ENCODE measurements at places on chromosomes 11 and 22. TPM values are rescaled to one million over a fixed set of nuclear protein-coding genes. Genes with fewer than 3 reads are reported as not detected.

Gene KRTAP5-8
- not detected for polyA plus RNA-seq

Gene PKP3
- polyA plus RNA-seq = 1.0 TPM

Gene OR10A2
- polyA plus RNA-seq = not detected

Gene MPZL3
- polyA plus RNA-seq = 3.2 TPM

Gene DEFB131B
- polyA plus RNA-seq = not detected

Gene LUZP2
- 0.04 TPM for polyA plus RNA-seq

Gene MRGPRF
- polyA plus RNA-seq = 26.1 TPM

Gene APOL5
- not detected for polyA plus RNA-seq

Gene TRIM48
- not detected for polyA plus RNA-seq

Gene CEND1
- not detected for polyA plus RNA-seq

Gene SYCE3
- polyA plus RNA-seq = not detected

Gene ANO1
- 5.7 TPM for polyA plus RNA-seq

Gene TRPM5
- 0.61 TPM for polyA plus RNA-seq

Gene CD3E
- polyA plus RNA-seq = 4.3 TPM

Gene B3GAT3
- 39.8 TPM for polyA plus RNA-seq

Gene TSGA10IP
- not detected for polyA plus RNA-seq

Gene ANO3
- 0.24 TPM for polyA plus RNA-seq

Gene ZP1
- polyA plus RNA-seq = 0.33 TPM

Gene HIRA
- 8.2 TPM for polyA plus RNA-seq

Gene NAALAD2
- polyA plus RNA-seq = 0.32 TPM

Gene MPPED1
- not detected for polyA plus RNA-seq

Gene GAS2L1
- 31.8 TPM for polyA plus RNA-seq

Gene NAV2
- 3.9 TPM for polyA plus RNA-seq

Gene RFPL3
- polyA plus RNA-seq = not detected

Gene OR5P2
- polyA plus RNA-seq = not detected

Gene EFCAB6
- not detected for polyA plus RNA-seq

Gene ABCG4
- polyA plus RNA-seq = 0.06 TPM

Gene USP28
- polyA plus RNA-seq = 6.0 TPM

Gene BTG4
- polyA plus RNA-seq = not detected

Gene SCGB1A1
- 0.82 TPM for polyA plus RNA-seq

Gene CHCHD10
- 432 TPM for polyA plus RNA-seq

Gene ZBTB16
- 43.1 TPM for polyA plus RNA-seq

Gene MRGPRX4
- not detected for polyA plus RNA-seq

Gene MS4A4E
- 0.56 TPM for polyA plus RNA-seq

Gene PTPRJ
- polyA plus RNA-seq = 3.7 TPM

Gene SDHAF2
- 43.9 TPM for polyA plus RNA-seq

Gene MS4A13
- not detected for polyA plus RNA-seq

Gene BRMS1
- polyA plus RNA-seq = 40.2 TPM

Gene GRIA4
- 0.19 TPM for polyA plus RNA-seq

Gene CLMP
- polyA plus RNA-seq = 58.0 TPM

Gene DEUP1
- polyA plus RNA-seq = 0.22 TPM

Gene MAPK8IP1
- 3.6 TPM for polyA plus RNA-seq

Gene ART1
- polyA plus RNA-seq = not detected

Gene GAB4
- not detected for polyA plus RNA-seq

Gene PRODH
- polyA plus RNA-seq = 12.4 TPM

Gene SHANK2
- 0.64 TPM for polyA plus RNA-seq

Gene FXYD2
- polyA plus RNA-seq = 0.85 TPM

Gene KCNJ5
- polyA plus RNA-seq = 0.34 TPM

Gene GLB1L3
- polyA plus RNA-seq = not detected

Gene OR52E5
- polyA plus RNA-seq = not detected

Gene ACRV1
- not detected for polyA plus RNA-seq

Gene SCN2B
- polyA plus RNA-seq = 0.07 TPM

Gene MS4A1
- polyA plus RNA-seq = 0.11 TPM

Gene ADM2
- polyA plus RNA-seq = not detected

Gene LINC01488
- not detected for polyA plus RNA-seq

Measured in adipose tissue (tissue), 3 donors.